Stimulated activated CD4-positive, alpha-beta T cell treated with anti-CD3 and anti-CD28 coated beads, TNF-alpha, amount 100 ng/mL, for 1 hour (primary cell): ENCODE measurements at places on chromosomes 16 and 17.
A peak's percentile ranks its signal among the peaks of the same experiment; 100 is the strongest.

DNA sequence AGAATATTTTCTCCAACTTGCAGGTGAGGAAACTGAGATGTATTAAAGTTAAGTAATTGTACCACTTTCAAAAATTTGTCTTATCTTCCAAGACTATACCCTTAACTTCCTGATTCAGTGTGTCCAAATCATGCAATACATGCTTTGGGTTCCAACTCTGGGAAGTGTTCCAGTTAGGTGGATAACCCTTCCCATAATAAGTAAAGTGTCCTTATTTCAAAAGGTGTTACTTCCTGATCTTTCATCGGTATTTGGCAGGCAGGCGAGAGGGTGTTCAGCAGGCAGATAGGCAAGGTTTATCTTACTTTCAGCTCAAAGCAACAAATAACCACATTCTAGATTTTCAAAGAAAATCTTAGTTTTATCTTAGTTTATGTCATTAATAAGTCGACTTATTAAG is 46.3 kb upstream of the ARHGAP44 start:
- DNase-seq: no peak

DNA sequence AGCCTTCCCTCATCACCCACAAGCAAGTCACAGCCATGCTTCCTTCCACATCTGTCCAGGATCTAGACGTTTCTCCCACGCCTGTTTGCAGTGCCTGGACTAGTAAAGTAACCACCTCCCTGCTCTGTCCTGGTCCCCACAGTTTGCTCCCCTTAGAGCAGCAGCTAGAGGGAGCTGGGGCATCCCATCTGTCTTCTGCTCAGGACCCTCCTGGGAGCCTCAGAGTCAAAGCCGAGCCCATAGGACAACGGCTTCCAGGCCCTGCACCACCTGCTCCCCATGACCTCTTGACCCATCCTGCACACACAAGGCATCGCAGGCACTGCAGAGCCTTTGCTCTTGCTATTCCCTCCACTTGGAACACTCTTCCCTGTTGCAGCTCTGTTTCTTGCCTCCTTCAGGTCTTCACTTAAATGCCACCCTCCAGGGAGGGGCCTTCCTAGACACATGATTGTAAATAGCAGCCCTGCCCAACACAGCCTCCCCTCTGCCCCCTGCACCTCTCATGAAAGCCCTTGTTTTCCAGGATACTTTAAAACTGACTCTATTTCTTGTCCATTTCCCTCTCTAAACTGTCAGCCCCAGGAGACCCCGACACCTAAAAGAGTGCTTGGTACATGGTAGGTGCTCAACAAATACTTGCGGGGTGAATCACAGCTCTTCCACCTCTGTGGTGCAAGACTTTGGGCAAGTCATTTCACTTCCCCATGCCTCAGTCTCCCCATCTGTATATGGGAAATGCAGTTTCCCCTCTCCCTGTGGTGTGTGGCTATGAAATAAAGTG is 3.1 kb downstream of the NATD1 start:
- DNase-seq: no peak

DNA sequence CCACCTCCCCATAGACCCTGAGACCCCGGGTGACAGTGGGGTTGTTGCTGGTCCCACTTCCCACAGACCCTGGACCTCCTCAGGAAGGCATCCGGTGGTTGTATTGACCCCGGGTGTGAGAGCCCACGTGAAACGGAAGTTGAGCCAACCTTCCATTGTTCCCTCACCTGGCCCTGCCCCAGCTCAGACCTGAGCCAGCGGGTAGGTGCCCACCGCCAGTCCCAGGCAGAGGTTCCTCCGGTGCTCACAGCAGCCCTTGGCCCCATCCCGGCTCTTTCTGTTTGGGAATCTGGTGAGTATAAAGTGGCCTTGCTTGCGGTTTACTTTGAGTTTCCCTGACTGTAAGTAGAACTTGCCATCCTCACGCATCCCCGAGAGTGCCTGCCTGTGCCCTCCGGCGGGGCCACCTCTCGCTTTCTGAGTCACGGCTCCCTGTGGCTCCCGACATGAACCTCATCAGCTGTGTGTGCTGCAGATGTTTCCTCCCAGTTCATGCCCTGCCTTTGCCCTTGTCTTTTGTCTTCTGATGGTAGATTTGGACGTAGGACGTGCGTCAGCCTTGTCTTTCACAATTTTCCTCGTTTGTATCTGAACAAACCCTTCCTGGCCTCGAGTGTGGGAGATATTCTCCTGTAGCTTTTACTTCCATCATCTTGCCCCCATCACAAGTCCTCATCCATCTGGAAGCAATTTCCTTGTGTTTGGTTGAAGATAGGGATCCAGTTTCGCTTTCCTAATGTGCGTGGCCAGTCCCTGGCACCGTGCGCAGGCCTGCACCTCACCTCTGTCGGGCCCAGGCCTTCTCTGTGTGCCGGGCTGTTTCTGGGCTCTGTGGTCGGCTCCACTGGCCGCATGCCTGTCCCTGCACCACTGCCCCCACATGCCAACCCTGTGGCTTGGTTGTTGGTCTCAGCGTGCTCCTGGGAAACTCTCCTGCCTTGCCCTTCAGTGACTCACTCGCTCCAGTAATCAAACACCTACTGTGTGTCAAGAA is 76.0 kb downstream of the METRNL start:
- no peak for DNase-seq

DNA sequence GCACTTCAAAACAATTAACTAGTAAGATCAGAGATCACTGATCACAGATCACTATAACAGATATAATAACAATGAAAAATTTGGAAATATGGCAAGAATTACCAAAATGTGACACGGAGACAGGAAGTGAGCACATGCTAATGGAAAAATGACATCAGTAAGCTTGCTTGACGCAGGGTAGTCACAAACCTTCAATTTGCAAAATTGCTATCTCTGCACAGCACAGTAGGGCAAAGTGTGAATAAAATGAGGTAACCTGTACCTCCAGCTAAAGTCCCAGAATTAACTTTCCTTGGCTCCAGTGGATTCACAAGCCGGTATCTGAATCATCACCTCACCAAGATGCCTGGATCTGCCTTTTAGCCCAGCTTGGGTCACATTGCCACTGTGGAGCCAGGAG is 4.2 kb upstream of the MMP2 start:
- no peak for DNase-seq

DNA sequence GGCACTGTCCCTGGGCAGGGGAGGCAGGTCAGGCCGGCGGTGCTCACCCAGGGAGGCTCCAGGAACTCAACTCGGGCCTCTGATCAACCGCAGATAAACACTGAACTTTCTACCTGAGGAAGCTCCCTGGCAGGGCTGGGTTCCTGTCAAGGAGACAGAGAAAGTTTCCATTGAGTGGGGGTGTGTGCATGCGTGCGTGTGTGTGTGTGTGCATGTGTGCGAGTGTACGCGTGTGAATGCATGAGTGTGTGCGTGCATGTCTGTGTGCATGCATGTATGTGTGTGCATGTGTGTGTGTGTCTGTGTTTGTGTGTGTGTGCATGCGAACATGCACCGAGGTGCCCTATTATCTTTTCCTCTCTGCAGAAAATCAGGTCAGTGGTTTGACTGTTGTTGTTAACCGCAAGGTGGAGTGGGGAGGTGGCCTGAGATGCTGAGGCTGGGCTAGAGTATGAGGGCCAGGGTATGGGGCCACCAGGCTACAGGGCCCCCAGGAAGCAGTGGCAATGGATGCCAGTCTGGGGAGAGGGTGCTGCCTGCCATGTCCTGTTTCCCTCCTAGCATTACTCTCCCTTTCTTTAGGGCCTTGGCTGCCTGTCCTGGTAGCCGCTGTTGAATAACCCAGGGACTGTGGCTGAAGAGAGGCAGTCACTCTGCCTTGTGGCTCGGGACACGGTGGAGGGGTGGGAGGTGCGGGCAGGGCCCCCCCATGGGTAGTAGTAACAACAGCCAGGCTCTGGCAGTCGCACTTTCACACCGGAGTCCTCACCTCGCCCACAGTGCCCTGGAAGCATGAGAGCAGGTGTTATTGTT is 24.0 kb downstream of the CCR7 start:
- no peak for DNase-seq

- peak; percentile 50 for DNase-seq
Observed at GRCh38 chr17:43389046-43389947, 9.5 kb upstream of the ARL4D start.

GRCh38 chr17:7497636-7498035 is 13.5 kb downstream of the POLR2A start:
- DNase-seq: no peak

DNA sequence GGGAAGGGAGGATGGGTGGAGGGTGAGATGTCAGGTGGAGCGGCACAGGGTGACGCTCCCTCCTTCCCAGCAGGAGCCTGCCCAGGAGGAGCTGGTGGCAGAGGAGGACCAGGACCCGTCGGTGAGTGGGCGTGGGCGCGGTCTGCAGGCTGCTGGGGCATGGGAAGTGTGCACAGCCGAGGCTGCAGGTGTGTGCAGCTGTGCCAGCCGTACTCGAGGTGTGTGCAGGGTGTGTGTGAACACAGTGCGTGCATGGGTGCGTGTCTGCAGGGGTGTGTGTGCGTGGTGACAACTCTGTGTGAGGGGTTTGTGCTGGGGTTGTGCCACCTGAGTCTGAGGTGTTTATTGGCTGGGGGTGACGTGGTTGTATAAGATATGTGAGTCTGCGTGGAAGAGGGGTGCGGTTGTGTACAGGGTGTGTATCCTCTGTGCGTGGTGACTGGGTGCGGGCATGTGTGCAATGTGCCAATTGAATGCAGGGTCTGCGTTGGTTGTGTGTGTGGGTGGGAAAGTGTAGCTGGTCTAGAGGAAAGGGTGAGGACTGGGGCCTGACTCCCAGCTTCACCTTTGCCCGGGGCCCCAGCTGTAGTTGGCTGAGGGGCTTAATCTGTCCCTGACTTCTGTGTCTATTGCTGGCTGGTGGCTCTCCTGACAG is 670 bp downstream of the TNFSF12 start:
- no peak for DNase-seq

DNA sequence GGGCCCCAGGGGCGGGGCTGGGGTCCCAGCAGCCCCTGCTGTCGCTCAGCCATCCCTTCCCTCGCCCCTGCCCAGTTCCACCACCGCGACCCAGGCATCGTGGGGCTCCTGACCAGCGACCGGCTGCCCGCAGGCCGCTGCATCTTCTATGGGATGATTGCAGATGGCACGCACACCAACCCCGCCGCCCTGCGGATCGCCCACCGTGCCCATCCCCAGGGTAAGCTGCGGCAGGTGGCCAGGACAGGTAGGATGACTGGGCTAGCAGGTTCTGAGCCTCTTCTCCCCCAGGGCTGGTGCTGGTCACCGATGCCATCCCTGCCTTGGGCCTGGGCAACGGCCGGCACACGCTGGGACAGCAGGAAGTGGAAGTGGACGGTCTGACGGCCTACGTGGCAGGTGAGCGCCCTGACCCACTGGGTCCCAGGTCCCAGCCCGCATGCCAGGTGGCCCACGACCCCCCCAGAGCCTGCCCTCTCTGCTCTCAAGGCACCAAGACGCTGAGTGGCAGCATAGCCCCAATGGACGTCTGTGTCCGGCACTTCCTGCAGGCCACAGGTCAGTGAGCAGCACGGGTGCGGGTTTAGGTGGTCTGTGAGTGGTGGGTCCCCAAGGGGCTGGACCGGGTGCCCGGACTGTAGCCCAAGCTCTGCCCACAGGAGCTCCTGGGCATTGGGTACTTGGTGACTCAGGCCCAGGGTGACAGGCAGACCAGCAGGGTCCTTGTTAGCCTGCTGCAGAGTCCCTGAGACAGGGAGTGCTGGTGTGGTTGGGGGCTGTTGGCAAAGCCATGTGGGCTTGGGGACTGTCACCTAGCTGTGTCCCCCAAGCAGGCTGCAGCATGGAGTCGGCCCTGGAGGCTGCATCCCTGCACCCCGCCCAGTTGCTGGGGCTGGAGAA is 2.8 kb downstream of the CEMP1 start:
- no peak for DNase-seq

DNA sequence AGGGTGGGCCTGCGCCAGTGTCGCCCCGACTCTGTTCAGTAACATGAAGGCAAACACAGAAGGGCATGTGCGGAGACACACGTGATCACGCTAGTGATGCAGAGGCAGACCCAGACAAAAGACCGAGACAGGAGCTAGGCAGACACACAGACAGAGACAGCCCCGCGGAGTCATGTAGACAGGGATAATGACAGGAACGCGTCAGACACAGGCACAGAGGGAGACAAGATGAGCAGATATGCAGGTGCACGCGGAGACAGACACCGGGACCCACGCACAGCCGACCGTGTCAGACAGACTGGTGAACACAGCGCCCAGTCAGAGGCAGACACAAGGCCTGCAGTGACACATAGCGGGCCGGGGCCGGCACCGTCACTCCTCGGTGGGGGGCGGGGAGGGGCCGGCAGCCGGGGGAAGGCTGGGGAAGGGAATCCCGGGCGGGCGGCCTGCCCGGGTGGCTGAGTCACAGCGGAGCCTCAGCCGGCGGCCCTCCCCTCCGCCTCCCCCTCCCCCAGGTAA is 7.4 kb downstream of the KDM6B start:
- DNase-seq: peak; percentile 95

- DNase-seq: no peak
Observed at GRCh38 chr16:3223913-3224515, 10.9 kb downstream of the ZNF200 start.

- no peak for DNase-seq
Observed at GRCh38 chr17:48294020-48294805, 135.8 kb downstream of the SKAP1 start.

DNA sequence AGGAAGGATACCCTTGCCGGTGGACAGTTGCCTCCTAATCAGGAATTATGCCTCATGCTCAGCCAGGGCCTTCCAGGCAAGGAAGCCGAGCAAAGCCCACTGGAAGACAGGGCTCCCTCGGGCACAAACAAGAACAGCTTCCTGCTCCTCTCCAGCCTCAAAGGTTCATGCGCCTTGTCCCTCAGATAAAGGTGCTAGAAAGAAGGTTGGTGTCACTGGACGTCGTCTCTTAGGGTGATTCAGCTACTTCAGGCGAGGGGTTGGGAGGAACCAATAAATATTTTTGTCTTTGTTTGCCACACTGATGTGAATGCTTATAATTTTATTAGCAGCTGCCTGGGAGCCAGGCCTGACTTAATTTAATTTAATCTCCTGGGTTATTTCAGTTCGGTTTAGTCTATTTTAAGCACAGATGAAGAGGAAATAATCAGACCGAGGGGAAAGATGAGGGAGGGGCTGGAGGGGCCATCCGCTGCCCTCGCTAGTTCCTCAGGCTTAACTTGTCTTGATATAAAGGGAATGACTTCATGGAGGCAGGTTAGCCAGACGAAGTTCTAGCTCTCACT is 171.8 kb upstream of the CACNG5 start:
- no peak for DNase-seq

- no peak for DNase-seq
Observed at GRCh38 chr17:17422217-17422610, 54.6 kb upstream of the MED9 start.

DNA sequence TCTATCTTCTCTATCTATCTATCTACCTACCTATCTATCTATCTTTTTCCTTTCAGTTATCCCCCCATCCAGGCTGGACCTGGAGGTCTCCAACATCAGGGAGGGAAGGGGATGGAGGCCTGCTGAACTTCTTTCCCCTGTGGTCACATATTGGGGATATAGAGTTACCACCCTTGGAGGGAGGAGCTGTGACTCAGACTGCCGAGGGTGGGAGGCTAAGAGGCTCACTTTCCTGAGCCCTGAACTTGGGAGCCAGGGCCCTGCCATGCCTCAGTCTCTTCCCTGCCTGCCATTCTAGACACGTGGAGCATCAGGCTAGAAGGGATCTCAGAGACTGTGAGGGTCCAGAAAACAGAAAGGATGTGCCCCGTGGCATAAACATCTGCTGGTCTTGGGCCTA is 8.4 kb downstream of the LRRC3C start:
- no peak for DNase-seq
